Effector CD8-positive, alpha-beta T cell (primary cell): ENCODE measurements at places on chromosomes 11 and 22.

DNA sequence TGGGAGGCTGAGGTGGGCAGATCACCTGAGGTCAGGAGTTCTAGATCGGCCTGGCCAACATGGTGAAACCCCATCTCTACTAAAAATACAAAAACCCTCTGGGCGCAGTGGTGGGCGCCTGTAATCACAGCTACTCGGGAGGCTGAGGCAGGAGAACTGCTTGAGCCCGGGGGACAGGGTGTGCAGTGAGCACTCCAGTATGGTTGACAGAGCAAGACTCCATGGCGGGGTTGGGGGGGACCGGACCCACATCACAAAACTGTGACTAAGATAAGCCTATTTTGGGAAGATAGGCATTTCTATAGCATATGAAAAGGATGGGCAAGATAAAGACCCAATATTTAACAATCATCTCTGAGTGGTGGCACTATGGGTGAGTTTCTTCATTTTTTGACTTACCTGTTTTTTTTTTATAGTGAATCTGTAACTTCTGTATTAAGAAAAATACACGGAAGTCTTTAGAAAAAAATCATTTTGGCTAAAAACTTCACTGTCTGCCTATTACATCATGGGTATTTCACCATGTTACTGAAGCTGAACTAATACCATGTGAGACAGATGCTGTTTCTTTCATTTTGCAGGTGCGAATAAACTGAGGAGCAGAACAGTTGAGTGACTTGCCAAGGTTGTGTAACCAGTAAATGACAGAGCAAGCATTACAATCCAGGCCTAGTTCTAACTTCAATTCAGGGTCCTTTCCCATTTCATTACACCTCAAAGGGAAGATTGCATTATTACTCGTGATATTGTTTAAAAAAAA lies 2.5 kb downstream of the CELF1 start:
- DNase-seq: no peak

- no peak for DNase-seq
These were observed at the start of gene SYT9 for GRCh38 chr11:7251836-7252682. SYT9 (plus strand) TSS chr11:7251904; CDS start chr11:7252187, 283 bp downstream.

- no peak for DNase-seq
These were observed 32.5 kb downstream of the ALX4 start for GRCh38 chr11:44277196-44278090.

DNA sequence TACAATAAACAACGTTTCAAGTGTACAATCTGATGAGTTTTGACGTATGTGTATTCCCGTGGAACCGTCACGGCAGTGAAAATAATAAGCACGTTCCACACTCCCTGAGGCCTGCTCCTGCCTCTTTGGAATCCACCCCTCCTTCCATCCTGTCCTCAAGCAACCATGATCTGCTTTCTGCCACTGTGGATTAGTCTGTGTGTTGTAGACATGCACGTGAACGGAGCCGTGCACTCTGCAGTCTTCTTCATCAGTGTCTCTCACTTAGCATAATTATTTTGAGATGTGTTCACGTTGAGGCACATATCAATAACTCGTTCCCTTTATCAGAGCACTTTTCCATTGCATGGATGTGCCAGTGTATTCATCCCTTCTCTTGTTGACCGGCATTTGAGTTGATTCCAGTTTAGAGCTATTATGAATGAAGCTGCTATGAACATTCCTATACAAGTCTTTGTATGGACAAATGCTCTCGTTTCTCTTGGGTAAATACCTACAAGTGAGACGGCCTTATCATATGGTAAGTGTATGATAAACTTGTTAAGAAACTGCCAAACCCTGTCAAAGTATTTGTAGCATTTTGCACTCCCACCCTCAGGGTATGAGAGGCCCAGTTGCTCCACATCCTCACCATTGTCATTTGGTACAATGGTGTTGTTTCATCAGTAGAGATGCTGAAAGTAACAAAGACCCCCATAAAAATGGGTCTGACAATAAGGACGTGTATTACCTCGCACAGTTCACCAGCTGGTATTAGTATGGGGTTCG lies 102.8 kb upstream of the CRYBB3 start:
- DNase-seq: no peak

DNA sequence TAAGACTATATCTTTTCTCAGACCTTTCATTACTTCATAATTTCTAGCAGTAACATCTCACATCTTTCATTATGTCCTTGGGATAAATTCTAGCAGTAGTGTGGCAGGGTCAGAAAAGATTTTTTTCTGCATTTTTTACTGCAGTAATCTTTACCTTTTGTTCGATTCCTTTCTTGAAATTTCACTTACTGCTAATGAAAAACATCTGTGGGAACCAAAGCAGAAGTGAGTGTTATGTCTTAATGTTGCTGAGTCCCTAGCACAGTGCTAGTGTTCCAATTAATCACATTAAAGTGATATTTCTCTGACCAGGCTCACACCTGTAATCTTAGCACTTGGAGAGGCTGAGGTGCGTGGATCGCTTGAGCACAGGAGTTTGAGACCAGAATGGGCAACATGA lies 123.6 kb downstream of the EHF start:
- no peak for DNase-seq

DNA sequence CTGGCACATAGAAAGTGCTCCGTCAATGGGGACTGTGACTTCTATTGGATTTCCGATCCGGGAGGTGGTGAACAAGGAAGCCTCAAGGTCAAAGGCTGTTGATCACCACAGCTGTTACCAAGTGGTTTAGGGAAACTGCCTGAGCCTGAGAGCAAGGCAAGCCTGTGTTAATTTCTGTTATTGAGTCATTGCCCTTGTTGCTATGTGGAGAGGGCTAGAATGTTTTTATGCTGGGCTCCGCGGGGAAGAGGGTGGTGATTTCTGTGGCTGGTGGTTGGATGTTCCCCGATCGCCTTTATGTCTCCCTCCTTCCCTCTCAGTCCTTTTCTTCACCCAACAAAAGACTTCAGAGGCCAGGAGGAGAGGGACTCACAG lies 108.5 kb upstream of the ALX4 start:
- DNase-seq: no peak
